Brain microvascular endothelial cell (primary cell): ENCODE measurements at places on chromosomes 3 and 15.

DNA sequence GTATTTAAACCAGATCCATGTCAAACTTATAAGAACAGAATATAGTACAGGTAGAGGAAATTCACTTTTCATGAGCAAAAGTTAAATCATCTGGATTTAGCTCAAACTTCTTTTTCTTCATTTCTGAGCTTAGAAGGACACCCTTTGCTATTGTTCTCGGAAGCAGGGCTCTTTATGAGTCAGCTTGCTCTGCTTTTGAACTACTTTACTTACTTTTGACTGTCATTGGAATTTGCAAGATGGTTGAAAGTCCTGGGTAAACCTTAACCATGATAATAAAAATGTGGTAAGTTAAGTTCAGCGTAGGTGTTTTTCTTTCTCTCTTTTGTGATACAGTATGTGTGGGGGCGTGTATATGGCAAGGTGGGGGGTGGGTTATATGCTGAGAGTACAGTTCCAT, 312.7 kb upstream of the DPH6 start:
- DNase-seq: no peak

GRCh38 chr15:91783008-91783407, 70.5 kb upstream of the SLCO3A1 start:
- DNase-seq: no peak

- peak; percentile 40 for DNase-seq
Observed at GRCh38 chr3:130379274-130379673, 33.8 kb downstream of the COL6A5 start.

- no peak for DNase-seq
Observed at GRCh38 chr15:51267703-51268083, 70.7 kb downstream of the CYP19A1 start.

DNA sequence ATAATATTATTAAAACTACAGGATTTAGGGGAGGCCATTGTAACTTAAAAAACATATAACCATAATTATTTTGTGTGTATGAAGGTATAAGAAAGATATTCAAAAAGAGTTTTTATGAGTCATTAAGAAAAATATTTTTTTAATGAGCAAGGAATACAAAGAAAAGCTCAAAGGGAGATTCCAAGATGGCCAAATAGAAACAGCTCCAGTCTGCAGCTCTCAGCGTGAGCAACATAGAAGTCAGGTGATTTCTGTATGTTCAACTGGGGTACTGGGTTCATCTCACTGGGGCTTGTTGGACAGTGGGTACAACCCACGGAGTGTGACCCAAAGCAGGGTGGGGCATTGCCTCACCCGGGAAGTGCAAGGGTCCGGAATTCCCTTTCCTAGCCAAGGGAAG, 336.1 kb downstream of the TBL1XR1 start:
- peak; percentile 27 for DNase-seq

DNA sequence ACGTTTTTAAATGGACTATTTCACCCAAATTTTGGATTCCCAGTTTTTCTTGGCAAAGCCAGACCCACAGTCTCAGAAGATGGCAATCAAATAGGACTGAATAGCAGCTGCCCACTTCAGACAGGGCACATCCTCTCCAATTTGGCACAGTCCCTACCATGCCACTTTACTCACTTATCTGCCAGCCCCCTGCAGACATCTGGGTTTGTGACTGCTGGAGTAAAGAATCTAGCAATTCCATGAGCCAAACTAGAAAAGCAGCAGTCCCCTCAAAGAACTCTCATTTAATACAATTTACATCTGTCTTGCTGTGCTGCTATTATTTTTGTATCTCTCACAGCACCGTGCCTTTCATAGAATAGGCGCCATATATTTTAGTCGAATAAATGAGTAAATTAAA, 16.0 kb upstream of the LRRN1 start:
- DNase-seq: no peak

DNA sequence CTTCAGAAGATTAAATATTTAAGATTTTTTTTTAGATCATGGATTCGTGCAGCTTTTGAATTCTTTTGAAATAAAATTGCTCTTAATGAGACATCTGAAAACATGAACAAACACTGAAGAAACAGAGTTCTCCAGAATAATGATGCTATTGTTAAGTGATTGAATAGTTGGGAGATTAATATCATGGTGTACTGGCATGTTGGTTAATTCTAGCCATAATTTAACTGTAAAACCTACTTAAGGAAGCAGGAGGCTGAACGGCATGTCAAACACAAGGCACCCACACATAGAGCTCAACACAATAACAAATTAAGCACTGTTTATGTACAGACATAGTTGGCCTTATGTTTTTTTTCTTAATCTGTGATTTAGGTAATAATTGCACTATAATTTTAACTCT, 185.6 kb downstream of the RBMS3 start:
- no peak for DNase-seq

DNA sequence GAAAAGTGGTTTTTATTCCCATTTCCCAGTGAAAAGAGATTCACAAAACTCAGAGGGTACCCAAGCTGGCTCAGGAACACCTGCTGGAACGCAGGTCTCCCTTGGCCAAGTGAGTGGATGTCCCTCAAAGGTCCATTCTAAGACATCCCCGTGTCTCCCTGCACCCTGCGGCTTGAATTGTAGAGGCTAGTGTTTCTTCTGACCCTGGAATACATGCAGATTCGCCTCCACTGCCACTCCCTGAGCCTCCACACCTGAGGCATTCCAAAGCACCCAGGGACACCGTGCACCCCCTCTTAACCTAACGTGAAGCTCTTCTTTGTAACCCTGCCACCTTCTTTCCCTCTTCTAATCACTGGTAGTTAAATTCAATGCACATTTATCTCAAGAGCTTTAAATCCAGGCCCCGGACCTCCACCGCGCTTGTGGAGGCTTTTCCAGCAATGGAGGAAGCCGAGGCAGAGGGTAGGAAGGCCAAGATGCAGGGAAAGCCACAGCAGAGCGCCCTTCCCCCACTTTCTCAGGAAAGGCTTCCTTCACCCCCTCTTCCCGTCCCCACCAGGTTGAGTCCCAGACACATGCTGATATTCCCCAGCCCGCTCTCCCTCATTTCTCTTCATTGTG, 590 bp upstream of the ITGA11 start:
- no peak for DNase-seq

GRCh38 chr3:34837848-34838741, 801.2 kb upstream of the ARPP21 start:
- DNase-seq: no peak

DNA sequence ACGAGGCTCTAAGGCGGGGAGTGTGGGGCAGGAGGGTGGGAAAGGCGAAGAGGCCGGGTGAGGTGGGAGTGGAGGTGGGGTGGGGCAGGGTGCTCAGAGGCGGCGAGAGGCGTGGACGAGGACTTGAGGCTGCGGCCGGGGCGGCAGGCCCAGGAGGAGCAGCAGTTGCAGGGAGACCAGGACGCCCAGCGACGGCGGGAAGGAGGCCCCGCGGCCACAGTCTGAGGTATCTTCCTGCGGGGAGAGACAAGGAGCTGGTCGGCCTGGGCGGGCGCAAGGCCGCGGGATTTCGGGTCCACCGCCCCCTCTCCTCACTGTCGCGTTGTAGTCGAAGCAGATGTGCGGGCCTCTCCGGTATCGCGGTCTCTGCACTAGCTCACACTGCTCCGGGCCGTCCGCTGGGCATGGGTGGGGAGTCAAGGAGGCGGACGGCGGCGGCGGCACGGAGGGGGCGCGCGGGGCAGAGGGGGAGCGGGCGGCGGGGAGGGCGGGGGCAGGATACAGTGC, 5.3 kb upstream of the TMEM115 start:
- DNase-seq: no peak

GRCh38 chr3:159130108-159130507, 328.3 kb downstream of the MFSD1 start:
- no peak for DNase-seq

GRCh38 chr3:171417813-171418212, 42.4 kb downstream of the TNIK start:
- peak; percentile 92 for DNase-seq

DNA sequence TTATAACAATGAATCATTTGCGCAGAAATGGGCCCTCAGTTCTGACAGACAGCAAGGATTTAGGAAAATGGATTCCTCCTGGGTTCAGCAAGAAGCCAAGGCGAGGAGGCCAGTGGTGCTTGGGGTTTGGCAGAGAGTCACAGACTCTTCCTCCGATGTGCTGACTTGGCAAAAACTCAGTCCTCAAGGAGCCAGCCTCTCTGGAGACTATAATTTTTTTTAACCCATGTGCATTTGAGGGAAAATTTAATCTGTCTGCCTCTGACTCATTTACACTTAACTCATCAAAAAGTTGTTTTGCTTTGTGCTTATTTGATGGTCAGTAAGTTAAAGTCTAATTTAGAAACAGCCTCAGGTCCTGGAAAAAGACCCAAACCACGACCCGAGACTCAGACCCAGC, 34.2 kb upstream of the SLC24A5 start:
- DNase-seq: no peak

- DNase-seq: no peak
Observed at GRCh38 chr3:196974661-196975060, 6.0 kb upstream of the PIGZ start.

GRCh38 chr3:110293660-110294059, 778.0 kb upstream of the NECTIN3 start:
- no peak for DNase-seq

- DNase-seq: peak; percentile 20
Observed at GRCh38 chr3:197186887-197187588, 111.4 kb downstream of the DLG1 start.

DNA sequence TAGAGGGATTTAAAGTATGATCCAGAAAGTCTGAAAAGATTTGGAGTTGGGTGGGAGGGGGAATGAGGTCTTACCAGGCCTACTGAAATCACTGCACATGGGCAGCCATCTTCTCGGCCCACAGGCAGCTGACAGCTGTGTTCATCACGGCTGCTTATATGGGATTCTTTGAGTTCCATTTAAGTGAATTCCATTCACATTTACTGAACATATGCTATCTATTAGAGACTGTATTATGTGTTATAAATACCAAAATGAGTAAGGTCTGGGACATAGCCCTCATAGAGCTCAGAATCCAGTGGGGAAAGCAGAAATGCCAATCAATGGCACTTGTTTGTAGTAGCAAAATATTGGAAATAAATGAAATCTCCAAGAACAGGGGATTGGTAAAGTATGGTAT, 91.1 kb downstream of the TRIM42 start:
- DNase-seq: no peak

DNA sequence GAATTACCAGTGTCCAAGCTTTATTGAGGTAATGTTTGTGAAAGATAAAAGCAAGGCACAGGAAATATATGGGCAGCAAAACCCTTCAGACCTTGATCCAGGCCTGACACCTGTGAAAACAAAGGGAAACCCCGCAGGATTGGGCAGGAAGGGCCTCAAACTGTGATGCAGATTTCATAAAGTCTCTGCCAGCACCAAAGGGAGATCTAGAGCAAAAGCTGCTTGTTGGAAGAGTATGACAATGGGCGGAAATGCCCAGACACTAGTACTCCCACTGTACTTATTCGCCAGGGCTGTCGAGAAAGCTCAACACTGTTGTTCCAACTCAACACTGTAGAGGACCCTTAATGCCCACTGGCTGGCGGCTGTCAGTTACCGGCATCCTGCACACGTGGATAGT, 207.9 kb downstream of the CD47 start:
- no peak for DNase-seq

DNA sequence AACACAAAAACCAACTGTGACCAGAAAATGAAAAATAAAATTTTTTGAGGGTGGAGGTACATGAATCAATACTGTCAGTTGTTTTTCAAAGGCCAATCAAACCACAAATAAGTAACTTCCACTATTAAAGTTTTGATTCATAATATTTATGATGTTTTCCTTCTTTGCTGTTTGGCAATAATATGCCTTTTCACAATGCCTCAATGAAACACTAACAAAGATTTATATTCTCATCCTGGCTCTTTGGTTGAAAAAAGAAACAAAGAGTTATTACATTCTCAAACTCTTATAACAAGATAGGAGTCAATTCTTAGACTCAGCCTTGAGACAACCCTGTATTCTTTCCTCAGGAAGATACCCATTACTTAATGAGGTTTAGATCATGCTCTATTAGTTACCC, 63.1 kb downstream of the C3orf70 start:
- DNase-seq: no peak

DNA sequence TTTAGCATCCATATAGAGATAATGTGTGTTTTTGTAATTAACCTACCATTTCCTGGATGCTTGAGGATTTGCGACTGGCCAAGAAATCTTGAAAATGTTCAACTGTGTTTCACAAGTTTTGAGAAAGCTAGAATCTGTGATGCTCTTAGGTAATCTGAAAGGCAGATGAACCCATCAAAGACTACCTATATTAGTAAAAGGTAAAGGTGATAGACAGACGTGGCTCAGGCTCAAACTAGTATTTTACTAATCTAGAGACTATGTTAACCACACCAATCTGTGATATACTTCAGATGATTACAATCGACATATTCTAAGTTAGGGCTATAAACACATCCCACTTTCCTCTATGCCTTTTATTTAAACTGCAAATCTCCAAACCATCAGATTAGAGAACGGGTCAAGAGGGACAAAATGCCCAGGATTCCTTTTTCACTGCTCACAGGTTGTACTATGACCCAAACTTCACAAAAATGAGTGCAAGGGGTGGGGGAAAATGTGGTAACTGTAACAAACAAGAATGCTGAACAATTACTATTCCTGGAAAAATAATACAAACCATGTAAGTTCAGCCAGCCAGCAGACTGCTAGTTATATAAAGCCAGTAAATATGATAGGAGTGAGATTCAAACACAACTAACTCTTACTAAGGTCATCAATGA, 295.1 kb downstream of the FOXP1 start:
- DNase-seq: peak; percentile 46

GRCh38 chr3:51718547-51719409, 11.9 kb downstream of the GRM2 start:
- DNase-seq: peak; percentile 25

GRCh38 chr3:4387210-4388204, 79.6 kb downstream of the SUMF1 start:
- no peak for DNase-seq

GRCh38 chr3:30795176-30795575, 99.3 kb downstream of the GADL1 start:
- DNase-seq: no peak

DNA sequence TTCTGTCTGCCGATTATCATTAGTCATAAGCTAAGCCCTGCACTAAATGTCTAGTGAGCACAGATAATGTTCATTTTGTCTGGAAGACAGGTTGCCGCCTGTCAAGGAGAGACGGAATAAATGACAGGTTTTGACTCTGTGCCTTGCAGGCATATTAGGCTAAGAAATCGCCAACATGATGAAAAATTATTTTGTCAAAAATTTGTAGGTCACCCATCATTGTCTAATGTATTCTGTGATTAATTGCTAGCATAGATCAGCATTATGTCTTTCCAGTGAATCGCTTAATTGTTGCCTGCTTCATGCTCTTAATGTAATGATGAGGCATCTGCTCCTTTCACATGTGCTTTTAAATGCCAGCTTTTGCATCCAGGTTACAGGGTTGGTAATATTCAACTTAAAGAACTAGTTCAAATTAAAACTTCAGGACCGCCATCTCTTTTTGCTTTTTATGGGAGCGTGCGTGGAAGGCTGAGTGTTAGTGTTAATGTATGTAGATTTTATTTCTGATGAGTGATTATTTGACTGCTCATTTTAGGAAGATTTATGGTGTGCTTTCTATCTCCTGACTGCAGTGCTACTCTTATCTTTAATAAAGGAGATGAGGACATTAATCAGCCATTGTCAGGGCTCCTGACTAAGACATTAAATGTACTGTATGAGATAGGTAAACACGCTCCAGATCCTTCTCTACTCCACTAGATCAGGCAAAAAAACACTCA, 120.8 kb upstream of the MEIS2 start:
- DNase-seq: no peak
